ENCODE measurements at places on chromosomes 12 and 14.

DNA sequence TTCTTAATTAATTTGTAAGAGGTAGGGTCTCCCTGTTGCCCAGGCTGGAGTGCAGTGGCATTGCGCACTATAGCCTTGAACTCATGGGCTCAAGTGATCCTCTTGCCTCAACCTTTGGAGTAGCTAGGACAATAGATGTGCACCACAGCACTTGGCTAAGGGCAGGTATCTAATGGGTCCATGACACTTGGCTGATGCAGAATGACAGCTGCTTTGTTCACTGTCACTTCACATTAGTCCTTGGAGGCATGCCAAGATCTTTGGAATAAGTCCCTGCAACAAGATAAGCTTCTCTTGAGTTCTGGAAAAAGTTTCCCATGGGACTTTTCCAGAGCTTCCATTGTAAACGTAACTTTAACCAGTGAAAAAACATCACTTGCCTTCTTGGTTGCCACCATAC is 23.4 kb downstream of the COQ6 start:
- no peak for DNase-seq

DNA sequence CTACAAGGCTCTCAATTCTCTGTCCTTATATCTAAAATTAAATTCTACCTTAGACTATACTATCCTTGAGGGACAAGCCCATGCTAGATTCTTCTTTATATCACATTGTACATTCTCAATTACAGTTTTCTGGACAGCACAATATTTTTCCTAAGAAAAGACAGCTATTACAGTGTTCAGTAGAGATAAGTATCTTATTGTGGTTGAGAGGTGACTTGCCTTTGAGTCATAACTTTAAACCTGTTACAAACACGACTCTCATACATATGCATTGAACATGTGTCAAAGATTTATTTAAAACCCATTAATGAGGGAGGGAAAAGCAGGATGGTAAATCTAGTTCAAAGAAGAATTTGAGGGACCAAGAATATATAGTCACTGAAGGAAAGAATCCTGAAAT is 61.1 kb downstream of the TPH2 start:
- DNase-seq: no peak

DNA sequence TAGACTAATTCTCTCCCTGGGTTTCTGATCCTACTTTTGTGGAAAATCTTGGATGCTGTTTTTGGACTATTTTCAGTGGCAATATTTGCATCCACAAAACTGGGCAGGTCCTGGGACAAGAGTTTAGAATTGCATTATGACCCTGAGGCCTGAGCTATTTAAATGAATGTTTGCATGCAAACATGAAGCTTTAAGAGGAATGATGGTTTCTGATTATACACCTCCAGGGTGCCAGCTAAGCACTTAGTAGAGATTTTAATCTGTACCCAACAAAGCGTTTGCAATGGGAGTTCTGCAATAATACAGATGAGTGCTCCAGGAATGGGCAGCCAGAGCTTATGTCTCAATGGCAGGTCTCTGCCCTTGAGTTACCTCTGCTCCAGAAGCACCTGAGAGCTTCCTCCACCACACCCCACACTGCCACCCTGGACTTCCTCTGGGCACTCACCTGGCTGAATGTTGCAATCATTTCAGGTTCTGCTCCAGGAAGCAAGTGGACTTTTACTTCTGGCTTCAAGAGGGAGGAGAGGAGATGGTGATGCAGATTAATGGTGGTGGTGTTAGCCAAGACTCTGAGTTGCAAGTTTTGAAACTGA is 6.0 kb upstream of the SPTLC2 start:
- DNase-seq: no peak

DNA sequence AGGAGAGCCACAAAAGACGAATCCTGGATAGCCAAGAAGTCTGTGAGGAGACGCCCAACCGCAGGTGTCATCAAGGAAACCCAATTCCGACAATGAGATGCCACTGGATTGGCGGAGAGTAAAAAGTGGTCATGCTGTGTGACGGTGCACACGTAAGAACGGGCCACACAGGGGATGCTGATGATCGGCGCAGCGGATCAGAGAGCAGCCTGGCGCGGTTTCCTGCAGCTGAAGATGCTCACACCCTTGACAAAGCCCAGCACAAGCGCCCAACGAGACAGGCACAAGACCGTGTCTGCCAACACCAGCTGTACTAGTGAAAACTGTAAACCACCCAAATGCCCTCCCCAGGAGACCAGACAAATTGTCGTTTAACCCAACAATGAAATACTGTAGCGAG is 55.8 kb downstream of the CCDC85C start:
- DNase-seq: no peak

GRCh38 chr14:97843066-97843465 is 1045.9 kb downstream of the VRK1 start:
- DNase-seq: no peak

DNA sequence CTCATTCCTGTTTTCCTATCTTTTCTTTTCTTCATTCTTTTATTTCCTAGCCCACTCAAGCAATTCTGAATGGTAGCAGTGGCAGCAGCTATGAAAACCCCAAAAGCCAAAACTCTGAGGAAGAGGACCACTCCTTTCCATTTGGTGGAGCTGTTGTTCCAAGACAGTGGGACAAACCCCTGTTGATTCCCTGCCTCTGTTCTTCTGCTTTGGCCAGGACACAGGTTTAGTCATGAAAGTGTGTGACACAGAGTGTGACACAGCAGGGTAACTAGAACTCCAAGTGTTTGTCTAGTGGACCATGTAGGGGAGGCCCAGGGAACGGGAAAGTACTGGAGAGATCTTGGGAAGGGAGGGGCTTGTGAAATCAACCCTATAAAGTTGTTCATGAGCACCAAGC is 71.1 kb downstream of the PTCSC3 start:
- no peak for DNase-seq

GRCh38 chr12:115312901-115313300 is 628.9 kb upstream of the TBX3 start:
- DNase-seq: no peak

- no peak for DNase-seq
These were observed 18.1 kb upstream of the SSPN start for GRCh38 chr12:26177283-26177682.

DNA sequence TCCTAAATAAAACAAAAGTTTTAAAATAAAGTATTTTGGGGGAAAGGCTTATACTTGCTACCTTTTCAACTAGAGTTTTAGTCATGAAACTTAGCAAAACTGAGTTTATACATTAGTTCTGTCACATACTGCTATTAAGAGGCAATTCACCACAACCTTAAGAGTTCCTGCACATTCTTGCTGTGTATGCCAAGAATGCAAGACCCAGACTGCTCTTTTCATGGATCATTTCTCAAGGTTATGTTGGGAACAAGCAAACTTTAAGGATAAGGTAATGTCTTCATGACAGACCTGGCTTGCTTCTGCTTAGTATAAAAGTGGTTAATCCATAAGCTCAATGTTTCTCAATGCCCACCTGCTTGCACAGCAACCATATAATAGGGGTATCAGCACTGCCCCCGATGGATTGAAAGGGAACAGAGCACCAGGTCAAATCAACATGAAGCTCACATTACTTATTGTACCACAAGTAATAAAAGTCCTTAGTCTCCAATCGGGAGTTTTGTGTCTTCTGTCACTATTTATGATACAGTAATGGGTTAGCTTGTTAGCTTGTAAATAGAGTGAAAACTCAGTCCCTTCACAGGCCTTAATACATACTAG is 67.6 kb downstream of the KIF21A start:
- DNase-seq: no peak

- DNase-seq: peak; percentile 83
These were observed at the start of gene RNU6-8 for GRCh38 chr14:32202998-32203882. Gene RNU6-8 (minus strand): TSS chr14:32203269.

DNA sequence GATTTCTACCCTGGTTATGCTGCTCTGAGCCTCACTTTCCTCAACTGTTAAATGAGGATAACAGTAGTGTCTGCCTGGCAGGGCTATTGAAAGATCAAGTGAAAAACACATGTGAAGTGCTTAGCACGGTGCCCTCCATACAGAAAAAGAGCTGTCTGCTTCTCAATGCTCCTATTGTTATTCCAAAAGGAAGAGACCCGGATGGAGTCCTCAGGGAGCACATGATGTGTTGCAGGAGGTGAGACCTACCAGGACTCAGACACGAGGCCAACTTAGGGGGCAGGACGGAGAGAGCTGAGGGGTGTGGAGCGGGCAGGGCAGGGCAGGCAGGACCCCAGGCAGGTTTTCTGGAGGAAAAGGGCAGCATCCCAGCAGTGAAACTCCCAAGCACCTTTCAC is 8.9 kb downstream of the FAIM2 start:
- DNase-seq: no peak

DNA sequence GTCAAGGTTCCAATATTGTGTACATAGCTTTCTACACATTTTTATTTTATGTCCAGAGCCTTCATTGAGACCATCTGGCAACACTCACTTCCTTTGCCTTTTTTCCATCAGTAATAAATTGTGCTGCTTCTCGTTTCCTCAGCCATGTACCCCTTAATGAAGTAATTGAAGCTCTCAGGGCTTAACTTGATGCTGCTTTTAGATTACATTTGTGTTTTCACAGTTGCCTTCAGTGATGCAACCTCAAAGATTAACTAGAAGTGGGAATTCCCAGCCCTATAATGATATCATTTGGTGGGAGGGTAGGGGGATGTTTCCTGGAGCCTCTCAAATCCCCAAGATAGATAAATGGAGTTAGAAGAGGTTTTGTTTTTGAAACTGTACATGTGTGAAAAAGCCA is 80.2 kb upstream of the KRR1 start:
- no peak for DNase-seq

DNA sequence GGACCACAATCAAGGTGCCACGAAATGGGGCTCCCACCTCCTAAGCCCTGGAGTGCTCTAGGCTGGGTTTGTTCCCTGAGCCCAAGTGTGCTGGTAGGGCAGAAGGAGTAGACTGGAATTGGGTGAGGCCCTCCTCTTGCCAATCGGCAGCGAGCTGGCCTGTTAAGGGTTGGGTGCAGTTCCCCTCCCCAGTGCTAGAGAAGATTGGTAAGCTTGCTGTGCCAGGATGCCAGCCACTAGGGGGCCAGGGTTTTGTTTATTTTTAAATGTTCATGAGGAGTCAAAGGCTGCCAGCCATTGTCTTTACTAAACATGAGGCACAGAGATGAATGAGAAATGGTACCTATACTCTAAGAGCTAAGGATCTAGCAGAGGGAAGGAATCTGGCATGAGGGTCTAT is 79.7 kb downstream of the SPTB start:
- no peak for DNase-seq

DNA sequence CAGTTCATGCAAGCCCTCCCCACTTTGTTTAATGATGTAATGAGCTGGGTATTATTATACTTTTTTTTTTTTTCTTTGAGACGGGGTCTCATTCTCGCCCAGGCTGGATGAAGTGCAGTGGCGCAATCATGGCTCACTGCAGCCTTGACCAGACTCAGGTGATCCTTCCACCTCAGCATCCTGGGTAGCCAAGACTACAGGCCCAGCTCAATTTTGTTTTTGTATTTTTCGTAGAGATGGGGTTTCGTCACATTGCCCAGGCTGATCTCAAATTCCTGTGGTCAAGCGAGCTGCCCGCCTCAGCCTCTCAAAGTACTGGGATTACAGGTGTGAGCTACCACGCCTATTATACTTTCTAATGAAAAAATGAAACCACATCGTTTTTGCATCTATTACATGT is 4.5 kb upstream of the DCAF11 start:
- no peak for DNase-seq

DNA sequence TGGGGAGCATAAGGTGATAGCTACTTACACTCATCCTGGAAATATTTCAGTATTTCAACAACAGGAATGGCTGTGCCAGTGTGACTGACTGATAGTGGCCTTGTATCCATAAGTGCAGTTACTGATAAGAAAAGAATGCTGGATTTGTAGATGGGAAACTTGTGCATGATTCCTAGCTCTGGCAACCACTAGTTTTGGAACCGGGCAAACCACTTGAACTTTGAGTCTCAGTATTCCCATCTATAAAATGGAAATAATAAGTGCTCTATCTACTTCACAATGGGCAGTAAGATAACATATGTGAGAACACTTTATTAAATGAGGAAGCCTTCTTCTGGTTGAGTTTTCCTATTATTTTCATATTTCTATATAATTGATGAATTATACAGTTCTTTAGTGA is 77.2 kb downstream of the TPH2 start:
- no peak for DNase-seq

DNA sequence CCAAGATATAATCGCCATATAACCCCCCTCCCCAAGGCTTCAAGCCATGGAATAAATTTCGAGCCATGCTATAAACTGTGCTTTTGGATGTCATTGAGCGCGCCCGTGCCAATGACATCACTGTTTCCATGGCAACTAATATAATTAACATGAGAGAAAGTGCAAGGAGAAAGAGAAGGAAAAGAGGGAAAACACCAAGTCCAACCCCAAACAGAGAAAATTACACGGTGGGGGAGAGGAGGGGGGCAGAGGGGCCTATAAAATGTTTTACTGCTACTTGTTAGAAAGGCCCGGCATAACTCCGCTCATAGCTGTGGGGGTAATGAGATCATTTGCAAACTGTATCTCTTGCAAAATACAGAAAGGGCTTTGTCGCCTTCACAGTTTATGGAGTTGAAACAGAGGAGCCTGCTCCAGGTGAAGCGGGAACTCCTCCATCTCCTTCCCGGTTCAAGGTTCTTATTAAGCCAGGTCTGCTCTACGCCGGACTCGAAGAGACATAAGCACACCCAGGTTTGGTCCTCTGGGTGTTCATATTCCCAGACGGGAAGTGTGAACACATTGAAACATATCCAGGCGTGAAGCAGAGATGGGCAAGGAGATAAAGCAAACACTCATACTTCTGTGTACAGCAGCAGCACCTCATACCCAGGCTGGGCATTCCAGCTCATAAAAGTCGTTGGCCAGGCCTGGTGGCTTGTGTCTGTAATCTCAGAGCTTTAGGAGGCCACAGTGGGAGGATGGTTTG is 99.1 kb upstream of the MAP1LC3B2 start:
- DNase-seq: no peak

DNA sequence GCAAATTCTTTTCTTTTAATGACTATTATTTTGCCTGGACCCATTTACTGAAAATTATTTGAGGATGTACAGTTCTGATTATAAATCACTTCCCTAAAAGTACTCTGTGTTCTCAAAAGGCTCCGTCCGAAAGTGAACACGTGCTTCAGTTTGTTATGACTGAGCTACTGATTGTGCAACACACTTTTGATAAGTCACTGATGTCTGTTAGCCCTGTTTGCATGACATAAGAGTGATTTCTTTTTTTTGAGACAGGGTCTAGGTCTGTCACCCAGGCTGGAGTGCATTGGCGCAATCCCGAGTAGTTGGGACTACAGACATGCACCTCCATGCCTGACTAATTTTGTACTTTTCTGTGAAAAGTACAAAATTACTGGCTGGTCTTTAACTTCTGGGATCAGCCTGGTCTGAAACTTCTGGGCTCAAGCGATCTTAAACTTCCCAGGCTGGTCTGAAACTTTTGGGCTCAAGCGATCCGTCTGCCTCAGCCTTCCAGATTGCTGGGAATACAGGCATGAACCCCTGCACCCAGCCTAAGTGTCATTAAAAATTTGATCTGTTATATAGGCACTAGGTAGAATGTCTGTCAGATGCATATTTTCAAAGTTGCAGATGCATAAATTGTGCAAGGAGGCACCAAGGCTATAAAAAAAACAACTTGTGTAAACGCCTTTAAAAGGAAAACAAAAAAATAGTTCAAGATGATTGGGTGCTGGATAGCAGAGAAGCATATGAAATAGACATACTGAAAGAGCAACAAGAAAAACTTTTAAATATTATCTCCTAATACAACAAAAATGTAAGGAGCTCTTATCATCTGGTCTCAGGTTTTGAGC is 111.5 kb downstream of the SRGAP1 start:
- DNase-seq: no peak

Data from activated CD4-positive, alpha-beta T cell treated with anti-CD3 and anti-CD28 coated beads, Interleukin-2, amount 50 U/mL, for 4 hours (primary cell).